ENCODE measurements at places on chromosomes 3 and 15.
A peak's percentile ranks its signal among the peaks of the same experiment; 100 is the strongest.

DNA sequence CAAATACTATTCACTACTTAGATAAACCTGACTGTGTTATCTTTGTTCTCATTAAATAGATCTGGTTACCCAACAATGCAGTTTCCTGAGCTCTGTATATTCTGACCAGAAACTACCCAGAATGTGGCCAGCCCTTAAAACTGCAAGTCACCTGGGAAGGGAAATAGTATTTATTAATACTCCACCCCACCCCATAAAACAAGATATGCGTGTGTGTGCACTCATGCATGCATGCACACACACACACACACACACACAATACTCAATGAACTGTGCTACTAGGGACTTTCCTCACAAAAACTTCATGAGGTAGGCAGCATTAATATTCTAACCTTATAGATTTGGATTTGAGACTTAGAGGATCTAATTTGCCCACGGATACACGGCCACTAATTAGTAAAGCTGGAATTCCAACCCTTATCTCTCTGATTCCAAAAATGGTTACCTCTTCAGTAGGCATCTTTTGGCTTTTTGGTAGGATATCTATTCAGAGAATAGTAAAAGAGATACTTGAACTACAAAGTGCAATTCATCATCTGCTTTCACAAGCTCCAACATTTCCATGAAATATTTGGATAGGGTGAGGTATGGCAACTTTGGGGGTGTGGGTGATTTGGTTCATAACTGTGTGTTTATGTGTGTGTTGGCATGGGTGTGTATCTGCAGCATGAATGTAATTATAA is 197.0 kb upstream of the CFAP20DC start:
- DNase-seq: no peak

DNA sequence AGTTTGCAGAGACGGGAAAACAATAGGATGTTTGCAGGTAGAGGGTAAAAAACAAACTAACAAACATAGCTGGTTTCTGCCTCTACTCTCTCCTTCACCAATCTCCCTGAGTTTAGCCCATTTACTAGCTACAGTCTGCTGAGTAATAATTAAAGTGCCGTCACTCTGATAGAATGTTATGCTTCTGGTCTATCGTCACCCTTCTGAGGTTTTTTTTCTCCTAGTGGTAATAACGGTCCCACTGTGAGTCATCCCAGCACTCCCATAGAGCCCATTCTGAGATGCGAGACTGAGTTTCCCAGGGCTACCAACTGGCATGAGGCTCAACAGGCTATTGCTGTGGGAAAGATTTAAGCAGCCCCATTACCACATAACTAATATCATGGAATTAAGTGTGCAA is 56.4 kb downstream of the PLAAT1 start:
- DNase-seq: no peak

- DNase-seq: no peak
These were observed 1.7 kb upstream of the SLC2A2 start for GRCh38 chr3:171028025-171028778.

- DNase-seq: peak; percentile 99
These were observed 19.4 kb upstream of the PPP4R2 start for GRCh38 chr3:72977060-72977808.

DNA sequence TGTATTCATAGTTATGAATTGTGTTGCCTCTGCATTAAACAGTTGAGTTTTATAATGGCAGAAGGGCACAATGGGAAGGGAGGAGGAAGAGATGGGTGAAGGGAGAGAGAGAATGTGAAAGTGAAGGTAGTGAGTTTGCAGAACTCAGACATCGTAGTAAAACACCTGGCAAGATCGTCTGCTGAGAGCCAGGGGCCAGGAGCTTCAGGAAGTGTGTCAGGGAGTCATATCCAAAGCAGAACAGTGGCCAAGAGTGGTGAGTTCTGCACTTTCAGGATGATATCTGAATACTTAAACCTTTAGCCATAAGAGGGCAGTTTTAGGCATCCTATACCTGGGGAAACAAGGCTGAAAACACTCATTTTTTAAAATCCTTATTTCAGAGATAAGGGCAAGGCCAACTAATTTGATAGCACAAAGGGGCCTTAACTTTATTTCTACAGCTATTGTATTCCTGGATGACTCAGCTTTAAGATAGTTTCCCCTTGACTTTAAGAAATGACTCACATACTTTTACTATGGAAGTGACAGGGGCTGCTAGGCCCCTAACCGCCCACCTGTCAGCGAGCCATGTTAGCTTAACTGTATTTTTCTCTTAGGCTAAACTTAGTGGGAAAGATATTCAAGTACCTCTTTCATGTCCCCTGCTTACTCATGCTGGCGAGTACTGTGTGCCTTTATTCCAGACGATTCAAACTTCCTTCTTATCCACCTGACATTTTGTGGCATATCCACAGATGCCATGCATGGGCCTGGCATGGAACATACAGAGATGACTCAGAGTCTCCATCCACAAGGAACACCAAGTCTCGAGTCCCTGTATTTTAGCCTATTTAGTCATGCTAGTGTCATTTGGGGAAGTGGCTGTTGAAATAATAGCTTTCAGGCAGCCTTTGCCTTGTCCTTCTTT is 53.9 kb downstream of the RLBP1 start:
- DNase-seq: no peak

GRCh38 chr3:160390565-160391138 is 8.4 kb downstream of the IFT80 start:
- DNase-seq: no peak

GRCh38 chr3:16817197-16817596 is 67.6 kb upstream of the PLCL2 start:
- no peak for DNase-seq

GRCh38 chr3:78496501-78496900 is 1271.3 kb downstream of the ROBO1 start:
- DNase-seq: no peak

DNA sequence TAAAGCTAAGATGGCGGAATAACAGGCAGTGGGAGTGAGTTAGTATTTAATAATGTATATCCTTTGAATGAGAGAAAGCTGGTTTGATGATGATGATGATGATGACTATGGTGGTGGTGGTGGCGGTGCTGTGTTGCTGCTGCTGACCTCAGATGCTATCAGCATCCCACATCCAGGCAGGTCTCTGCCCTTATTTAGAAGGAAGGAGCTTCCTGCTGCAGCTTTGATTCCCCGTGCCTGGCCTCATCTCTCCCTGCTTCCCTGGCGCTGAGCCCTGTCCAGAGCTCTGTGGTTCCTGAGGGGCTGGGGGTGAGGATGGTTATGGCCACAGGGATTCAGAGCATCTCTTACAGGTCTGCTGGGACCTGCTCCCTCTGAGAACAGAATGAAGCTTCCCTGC is 73.1 kb downstream of the RAB11A start:
- DNase-seq: no peak

DNA sequence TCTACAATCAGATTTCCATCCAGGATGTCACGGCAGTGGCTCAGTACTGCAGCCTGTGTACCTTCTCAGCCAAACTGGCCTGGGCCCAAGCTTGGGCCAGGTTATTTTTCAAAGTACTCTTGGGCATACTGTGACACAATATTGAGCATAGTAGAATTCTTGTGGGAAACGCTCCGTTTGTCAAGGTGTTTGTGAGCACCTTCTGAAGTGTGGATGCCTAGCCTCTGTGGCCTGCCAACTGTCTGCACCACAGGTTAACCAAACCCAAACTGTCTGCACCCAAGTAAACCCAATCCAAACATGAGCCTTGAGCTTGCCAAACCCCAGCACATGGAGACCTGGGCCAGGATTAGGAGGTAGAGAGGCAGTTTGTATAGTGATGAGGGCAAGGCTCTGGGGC is 25.4 kb downstream of the CTDSPL start:
- no peak for DNase-seq

DNA sequence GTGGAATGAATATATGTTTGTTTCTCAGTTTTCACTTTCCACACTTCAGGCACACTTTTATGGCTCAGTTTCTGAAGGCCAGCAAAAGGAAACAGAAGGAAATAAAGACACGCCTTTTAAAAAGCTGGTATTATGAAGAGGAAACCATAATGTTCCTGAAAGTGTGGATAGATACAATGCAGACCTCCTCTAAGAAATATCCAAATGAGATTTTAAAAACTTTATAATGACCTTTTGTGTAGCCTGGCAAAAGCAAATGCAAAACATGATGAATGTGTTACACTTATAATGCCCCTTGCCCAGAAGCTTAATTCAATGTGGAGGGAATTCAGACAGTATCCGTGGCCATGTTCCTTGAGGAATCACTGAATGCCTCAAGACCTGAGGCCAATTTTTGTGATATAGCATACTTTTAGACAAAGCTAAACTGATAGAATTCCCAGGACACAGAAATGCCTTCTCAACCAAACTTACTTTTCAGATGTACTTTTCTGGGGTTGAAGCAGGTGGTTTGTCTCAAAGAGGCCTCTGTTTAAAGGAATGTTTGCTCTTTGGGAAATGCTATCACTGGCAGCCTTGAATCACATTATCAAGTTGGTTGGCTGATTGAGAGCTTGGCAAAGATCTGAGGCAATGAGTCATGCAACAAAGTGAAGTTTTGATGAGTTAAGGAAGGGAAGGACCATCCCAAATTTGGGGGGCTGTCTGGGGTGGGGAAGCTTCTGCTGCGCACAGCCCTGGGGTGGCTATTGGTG is 77.1 kb upstream of the CACNA2D3 start:
- no peak for DNase-seq

GRCh38 chr3:41679374-41679773 is 282.5 kb downstream of the ULK4 start:
- no peak for DNase-seq

DNA sequence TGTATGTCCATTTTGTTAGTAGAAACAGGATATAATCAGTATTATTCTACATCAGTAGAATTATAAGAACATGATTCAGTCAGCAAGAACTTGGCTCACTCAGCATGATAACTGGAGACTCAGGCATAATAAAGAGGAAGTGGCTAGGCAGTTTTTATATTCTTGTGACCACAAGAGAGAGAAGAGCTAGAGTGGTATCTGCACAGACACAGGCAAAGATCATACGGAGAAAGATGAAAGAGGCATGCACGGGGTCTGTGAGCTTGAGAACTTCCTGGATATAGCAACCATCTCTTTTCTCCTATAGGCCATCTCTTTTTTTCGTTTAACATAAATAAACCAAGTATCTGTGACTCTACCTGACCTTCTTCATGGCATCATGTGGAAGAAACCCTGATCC is 46.8 kb downstream of the MYO5A start:
- DNase-seq: peak; percentile 93

DNA sequence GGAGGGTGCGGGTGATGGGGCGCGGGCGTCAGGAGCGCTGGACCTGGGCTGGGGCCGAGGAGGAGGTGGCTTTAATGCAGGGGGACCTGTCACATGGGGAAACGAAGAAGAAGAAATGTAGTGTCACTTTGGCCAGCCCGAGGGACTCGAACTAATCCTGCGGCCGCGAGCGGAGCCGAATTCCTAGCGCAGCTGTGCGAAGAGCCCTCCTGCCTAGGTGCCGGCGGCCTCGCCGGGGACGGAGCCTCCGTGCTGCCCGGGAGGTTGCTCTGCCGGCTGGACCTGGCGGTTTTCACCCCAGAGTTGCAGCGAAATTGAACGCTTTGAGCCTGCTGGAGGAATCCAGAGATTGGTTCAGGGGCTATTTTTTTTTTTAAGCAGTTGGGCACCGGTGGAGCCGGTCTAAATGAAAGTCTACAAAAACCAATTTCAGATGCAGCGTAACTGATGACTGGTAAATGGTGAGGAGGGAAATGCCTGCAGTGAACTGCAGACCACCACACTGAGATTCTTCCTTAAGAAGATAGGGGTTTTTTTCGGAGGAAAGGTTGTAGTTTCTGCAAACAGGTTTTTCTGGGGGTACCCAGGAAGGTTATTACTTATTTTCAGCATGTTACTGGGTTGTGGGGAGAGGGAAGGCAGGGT is 662 bp downstream of the TMEM108 start:
- no peak for DNase-seq

- no peak for DNase-seq
These were observed 39.7 kb upstream of the LRRFIP2 start for GRCh38 chr3:37214076-37214475.

DNA sequence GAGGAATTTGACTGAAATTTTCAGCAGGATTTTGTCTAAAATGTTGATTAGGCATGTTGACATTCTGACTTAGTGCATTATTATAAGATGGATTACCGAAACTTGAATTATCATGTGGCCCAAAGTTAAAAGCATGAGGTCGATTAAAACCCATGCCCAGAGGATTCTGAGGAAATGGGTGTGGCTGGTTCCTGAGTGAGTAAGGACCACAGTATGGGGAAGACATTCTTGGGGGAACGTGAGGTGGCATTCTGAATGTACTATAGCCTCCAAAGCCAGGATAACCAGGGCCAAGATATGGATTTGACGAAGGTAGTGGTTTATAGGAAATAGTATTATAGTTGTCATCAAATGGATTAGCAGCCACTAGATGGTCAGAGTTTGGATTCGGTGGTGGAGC is 38.7 kb upstream of the DNAAF4 start:
- DNase-seq: no peak

- no peak for DNase-seq
These were observed 11.7 kb upstream of the MUSTN1 start for GRCh38 chr3:52846432-52846965.

- DNase-seq: no peak
These were observed 499.3 kb upstream of the ARRDC4 start for GRCh38 chr15:97461226-97461625.

- no peak for DNase-seq
These were observed 250.5 kb upstream of the TLE3 start for GRCh38 chr15:70348226-70348543.

Data from AML-193 (cell line).